ENCODE measurements at places on chromosomes 12 and 14.

DNA sequence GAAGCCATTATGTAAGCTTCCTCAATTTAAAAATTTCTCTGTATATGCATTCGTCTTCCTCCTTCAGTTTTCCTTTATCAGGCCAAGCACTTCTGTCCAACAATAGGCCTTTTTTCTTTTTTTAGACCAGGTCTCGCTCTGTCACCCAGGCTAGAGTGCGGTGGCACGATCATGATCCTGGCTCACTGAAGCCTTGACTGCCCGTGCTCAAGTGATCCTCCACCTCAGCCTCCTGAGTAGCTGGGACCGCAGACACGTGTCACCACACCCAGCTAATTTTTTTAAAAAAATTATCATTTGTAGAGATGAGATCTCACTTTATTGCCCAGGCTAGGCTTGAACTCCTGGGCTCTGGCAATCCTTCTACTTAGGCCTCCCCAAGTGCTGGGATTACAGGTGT, 25.8 kb downstream of the TAOK3 start:
- DNase-seq: no peak

- no peak for DNase-seq
Measured at GRCh38 chr14:101812071-101812470, 50.6 kb downstream of the PPP2R5C start.

DNA sequence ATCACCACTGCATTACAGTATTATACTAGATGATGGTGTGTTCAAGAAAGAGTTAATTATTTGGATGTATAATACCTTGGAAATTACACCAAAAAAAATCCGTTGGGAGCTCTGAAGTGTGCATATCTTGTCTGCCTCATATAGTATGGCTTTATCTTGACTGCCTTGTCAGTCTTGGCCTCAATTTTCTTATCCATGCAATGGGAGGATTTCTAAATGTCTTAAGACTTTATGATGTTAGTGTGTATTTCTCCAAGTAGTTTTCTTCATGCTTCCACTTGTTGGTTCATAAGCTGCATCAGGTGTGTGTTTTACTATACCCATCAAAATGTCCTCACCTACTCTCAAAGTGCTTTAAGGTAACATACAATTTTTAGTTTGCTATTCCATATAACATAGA, 84.6 kb downstream of the FGD4 start:
- DNase-seq: no peak

DNA sequence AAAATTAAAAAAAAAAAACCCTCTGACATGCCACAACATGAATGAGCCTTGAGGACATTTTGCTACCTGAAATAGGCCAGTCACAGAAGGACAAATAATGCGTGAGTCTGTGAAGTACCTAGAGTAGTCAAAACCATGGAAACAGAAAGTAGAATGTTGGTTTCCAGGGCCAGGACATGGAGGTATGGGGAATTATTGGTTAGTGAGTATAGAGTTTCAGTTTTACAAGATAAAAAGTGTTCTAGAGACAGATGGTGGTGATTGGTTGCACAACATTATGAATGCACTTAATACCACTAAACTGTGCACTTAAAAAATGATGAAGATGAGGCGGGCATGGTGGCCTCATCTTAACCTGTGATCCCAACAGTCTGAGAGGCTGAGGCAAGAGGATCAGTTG, 47.6 kb upstream of the ZFP36L1 start:
- no peak for DNase-seq

DNA sequence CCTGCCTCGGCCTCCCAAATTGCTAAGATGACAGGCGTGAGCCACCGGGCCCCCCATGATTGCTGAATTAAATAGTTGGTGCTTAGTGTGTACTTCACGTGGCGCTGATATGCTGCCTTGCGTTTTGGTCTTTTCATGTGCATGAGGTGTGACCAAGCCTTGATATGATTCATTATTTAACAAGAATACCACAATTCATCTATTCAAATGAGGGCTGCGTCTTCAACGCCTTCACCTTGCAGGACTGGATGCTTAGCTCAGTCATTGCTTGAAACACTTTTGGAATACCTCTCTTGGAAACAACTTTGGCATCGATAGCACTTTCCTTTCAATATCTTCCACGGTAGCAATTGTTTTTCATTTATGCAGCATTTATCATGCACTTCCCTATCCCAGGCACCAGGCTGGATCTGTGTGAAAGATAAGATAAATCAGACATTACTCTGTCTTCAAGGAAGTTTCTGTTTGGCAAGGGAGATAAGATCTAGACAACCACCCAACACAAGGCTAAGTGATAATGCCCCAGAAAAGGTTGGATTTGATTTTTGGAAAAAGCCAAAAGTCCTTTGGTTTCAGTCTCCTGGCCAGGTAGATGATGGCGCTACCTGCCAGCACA, 1.3 kb upstream of the TEAD4 start:
- DNase-seq: no peak

DNA sequence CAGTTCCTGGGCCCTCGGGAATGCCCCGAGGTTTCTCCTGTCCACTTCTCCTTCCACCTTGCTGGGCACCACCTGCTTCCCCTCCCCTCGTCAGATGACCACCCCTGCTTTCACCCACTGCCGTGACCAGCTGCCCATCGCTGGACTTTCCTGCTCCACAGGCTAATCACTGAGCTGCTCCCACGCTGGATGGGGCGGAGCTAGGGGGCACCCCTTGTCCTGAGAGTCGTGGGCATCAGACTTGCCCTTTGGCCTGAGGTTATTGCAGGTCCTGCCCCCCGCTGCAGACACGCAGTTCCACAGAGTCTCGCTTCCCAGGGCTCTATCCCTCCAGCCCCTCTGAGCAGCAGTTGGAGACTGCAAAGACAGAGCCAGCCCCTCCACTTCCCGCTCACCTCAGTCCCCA, 427 bp downstream of the SLC6A12 start:
- DNase-seq: no peak

GRCh38 chr12:91052026-91052425, 5.8 kb downstream of the KERA start:
- DNase-seq: no peak

- DNase-seq: no peak
Measured at GRCh38 chr12:15417691-15418090, 95.4 kb downstream of the PTPRO start.

DNA sequence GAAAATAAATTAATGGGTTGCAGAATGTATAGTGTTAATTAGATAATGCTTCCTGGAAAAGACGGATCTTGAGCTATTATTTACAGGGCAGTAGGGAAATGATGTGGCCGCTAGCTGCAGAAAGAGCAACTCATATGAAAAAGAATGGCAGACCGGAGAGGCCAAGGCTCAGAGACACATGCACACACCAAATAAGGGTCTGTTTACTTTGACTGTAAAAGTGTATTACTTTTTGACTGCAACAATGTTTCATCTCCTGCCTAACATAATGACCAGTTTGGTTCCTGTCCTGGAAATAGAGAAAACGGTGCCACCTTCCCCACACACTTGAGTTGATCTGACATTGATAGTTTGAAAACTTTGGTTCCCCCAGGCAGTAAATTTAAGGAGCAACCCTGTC, 290.9 kb downstream of the CACNA1C start:
- DNase-seq: no peak

- DNase-seq: no peak
Measured at GRCh38 chr12:5134861-5135525, 91.3 kb downstream of the KCNA5 start.

GRCh38 chr12:94615260-94616181, 34.8 kb downstream of the TMCC3 start:
- no peak for DNase-seq

DNA sequence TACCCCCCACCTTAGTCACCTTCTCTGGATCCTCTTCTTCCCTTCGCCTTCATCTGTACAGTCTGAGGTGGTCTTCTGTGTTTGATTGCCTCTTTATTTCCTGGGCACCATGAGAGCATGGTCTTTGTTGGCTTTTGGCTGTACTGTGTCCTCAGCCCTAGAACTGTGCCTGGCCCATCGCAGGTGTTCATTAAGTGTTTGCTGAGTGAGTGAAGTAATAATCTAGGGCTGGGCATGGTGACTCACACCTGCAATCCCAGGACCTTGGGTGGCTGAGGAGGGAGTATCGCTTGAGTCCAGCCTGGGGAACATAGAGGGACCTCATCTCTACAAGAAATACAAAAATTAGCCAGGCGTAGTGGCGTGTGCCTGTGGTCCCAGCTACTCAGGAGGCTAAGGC, 13.9 kb downstream of the ALDH2 start:
- DNase-seq: no peak

Measured in activated CD8-positive, alpha-beta memory T cell treated with anti-CD3 and anti-CD28 coated beads for 48 hours (primary cell).